ENCODE measurements at places on chromosomes 5 and 9.

DNA sequence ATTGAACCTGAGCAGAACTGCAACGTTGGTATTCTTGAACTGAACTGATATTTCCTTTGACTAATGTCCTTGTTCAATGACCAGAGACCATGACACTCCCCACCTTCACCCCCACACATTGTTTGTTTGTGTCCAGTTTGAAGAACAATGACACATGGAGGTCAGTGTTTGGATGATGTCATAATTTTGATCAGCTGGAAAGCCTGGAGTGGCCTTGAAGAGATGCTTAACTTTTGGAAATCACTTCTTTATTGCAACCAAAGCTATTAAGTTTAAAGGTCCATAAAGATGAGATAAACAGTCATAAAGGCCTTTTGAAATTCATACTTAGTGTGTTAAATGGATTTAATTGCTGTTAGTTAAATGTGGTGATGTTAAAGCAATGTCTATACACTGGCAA lies 92.7 kb downstream of the TMC1 start:
- no peak for DNase-seq

DNA sequence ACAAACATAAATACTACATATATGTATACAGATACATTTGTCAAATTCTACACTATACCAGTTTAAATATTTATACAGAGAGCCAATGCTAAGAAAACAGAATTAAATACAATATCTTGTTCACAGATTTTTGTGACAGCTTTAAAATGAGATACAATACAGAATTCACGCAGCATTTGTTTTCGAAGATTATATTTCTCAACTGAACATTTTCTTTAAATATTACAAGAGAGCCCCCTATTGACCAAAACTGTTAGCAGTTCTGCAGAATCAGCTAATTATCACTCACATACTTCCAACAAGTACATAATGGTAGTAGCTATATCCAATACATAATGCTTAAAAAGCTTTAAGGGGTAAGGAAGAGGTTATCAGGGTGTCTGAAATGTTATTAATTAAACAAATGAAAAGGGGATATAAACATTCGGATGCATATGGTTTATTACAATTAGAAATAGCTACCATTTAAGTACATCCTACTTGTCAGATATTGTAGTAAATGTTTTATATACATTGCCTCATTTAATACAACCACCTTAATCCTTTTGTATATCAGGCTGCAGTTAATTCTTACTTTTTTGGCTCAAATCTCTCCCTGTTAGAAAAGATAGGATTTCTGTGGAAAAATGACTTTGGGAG lies 31.7 kb downstream of the ZDHHC21 start:
- no peak for DNase-seq

DNA sequence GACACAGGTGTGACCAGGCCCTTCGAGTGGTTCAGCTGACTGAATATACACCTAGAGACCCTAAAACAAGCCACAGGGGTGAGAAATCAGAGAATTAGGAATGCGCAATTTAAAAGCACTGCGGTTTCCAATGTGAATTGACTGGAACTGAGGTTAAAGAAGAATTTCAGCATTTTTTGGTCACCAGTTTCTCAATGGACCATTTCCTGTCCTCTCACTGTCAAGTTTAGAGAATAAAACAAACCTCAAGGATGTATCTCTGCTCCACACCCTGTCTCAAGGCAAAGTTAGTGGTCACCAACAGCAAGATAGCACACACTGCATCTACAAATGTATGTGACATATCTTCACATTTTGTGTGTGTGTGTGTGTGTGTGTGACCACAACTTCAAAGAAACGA lies 143.8 kb upstream of the MAP3K1 start:
- no peak for DNase-seq

- no peak for DNase-seq
Observed at GRCh38 chr5:29113516-29113915, 2075.1 kb upstream of the CDH9 start.

- DNase-seq: no peak
Observed at GRCh38 chr5:181217803-181218062, 5.3 kb upstream of the TRIM41 start.

DNA sequence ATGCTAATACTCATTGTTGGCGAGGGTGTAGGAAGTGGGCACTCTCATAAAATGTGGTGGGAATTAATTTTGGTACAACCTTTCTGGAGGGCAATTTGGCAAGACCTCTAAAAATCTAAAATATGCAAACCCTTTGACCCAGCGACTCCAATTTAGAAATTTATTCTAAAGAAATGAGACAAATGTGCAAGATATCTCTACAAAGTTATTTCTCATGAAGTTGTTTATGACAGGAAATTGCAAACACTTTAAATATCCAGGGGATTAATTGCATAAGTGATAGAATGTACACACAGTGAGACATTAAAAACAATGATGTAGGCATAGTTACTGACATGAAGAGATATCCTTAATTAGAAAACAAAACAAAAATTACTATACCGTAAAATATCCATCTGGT lies 246.3 kb upstream of the MAP3K1 start:
- no peak for DNase-seq
